A549 treated with AZD2906 at 1 μM for 4 hours (cell line): ENCODE measurements at places on chromosomes 3 and 15. TPM values are rescaled to one million over a fixed set of nuclear protein-coding genes. Genes with fewer than 3 reads are reported as not detected.

CNTN6 gene
- total RNA-seq, result not detected in 5 replicates

GDPGP1 gene
- total RNA-seq, result 3.4 to 4.4 TPM (median 4.2 TPM) in 5 replicates

CCR2 gene
- total RNA-seq, result not detected in 5 replicates

TGM4 gene
- 0.13 to 0.23 TPM (median 0.19 TPM) in 5 replicates for total RNA-seq

GOLGA8T gene
- total RNA-seq, result 0.84 to 1.9 TPM (median 1.6 TPM) in 5 replicates

MTFMT gene
- total RNA-seq, result 23.9 to 27.5 TPM (median 24.8 TPM) in 5 replicates

ZNF619 gene
- total RNA-seq, result 1.6 to 2.1 TPM (median 1.9 TPM) in 5 replicates

TICRR gene
- 10.5 to 12.4 TPM (median 11.6 TPM) in 5 replicates for total RNA-seq

RASGRF1 gene
- total RNA-seq, result 0.13 to 0.39 TPM (median 0.34 TPM) in 5 replicates

PARL gene
- total RNA-seq, result 60.4 to 67.0 TPM (median 65.4 TPM) in 5 replicates

KBTBD13 gene
- total RNA-seq, result not detected in 5 replicates

OXTR gene
- 8.5 to 10.1 TPM (median 9.5 TPM) in 5 replicates for total RNA-seq

FMN1 gene
- 0.20 to 0.46 TPM (median 0.33 TPM) in 5 replicates for total RNA-seq

HES1 gene
- 7.9 to 11.3 TPM (median 10.0 TPM) in 5 replicates for total RNA-seq

SNRPA1 gene
- 112 to 120 TPM (median 114 TPM) in 5 replicates for total RNA-seq

REC114 gene
- total RNA-seq, result not detected in 5 replicates

SUSD5 gene
- 2.9 to 4.6 TPM (median 3.7 TPM) in 5 replicates for total RNA-seq
